ENCODE measurements at places on chromosomes 6 and 20.
A peak's percentile ranks its signal among the peaks of the same experiment; 100 is the strongest.

DNA sequence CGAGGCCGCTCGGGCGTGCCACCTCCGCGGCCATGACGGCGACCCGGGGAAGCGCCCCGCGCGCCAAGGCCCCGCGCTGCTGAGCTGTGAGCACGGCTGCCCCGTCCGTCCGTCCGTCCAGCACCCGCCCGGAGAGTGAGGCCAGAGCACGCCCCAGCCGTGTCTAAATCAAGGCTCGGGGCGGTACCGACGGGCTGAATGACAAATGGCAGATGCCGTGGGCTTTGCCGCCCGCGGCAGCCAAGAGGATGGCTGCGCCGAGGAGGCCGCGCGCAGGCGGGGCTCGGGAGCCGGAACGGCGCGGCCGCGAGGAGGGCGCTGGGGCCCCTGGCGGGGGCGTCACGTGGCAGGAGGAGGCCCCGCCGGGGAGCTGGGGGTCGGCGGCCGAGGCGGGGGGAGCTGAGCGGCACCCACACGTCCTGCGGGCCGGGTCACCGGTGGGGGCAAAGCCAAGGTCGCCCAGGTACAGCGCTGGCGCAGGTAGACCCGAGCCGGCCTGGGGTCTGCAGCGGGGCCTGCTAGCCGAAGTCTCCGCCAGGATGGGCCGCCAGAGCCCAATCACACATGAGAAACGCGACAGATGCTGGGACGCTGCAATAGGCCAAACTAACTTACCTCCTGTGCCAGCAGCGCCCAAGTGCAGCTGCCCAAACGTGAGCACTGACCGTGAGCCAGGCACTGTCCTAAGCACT is at the start of gene PLAGL1:
Gene PLAGL1 (minus strand): TSS at position 140 of the 692 bp plus-strand sequence. CDS start 60,123 bp downstream, outside the sequence.
- peak; percentile 89 for DNase-seq

DNA sequence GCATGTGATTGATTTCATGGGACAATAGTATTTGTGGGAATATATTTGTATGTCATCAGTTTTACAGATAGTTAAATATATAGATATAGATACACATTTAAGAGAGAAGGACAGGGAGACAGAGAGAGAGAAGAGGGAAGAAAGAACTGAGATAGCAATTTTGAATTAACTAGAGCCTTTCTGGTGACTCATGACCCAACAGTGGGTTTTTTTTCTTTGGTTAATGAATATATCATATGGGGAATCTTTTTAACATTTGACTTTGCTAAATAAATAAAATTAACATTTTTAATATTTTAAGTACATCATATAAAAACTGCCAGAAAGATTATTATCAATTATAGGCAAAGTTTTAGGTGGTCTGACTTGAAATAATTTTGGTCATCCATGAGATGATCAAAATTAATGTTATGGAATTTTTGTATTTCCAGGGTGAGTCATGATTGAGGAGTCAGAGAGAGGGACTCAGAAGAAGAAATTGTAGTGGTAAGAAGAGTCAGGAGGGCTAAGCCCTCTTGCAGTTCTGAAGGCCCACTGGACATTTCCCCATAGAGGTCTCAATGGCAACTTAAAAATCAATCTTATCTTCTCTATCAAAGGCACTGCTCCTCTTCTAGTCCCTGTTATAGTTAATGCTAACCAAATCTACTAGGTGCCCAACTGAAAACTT is 508.1 kb upstream of the MAP3K7 start:
- DNase-seq = no peak

- DNase-seq = no peak
These were observed 6.5 kb downstream of the PLEKHG1 start for GRCh38 chr6:150606168-150606591.

- DNase-seq = no peak
These were observed 145.1 kb downstream of the KIF16B start for GRCh38 chr20:16428112-16428511.

GRCh38 chr6:118044275-118044674 is 137.2 kb downstream of the SLC35F1 start:
- no peak for DNase-seq

DNA sequence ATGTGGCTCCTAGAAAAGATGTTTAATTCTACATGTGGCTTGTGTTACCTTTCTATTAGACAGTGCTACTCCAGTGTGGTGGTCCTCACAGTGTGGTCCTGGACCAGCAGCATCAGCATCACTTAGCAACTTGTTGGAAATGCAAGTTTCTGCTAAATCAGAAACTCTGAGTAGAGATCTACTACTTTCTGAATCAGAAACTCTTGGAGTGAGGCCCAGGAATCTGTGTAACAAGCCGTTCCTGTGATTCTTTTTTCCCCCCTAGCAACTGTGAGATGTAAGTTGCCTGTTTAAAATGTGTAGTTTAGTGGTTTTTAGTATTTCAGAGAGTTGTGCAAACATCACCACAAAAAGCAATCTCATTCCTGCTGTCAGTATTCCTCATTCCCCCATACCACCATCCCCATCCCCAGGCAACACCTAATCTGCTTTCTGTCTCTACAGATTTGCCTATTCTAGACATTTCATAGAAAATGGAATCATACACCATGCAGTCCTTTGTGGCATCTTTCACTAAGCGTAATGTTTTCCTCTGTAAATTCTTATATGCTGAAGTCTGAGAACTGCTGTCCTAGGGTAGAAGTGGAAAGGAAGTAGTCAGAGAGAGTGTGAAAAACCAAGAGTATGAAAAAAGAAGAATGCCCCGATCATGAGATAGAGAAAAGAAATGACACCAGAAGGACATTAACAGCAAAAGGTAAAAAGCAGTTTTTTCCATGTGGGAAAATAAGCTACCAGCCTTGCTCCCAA is 18.9 kb upstream of the BTBD9 start:
- no peak for DNase-seq

DNA sequence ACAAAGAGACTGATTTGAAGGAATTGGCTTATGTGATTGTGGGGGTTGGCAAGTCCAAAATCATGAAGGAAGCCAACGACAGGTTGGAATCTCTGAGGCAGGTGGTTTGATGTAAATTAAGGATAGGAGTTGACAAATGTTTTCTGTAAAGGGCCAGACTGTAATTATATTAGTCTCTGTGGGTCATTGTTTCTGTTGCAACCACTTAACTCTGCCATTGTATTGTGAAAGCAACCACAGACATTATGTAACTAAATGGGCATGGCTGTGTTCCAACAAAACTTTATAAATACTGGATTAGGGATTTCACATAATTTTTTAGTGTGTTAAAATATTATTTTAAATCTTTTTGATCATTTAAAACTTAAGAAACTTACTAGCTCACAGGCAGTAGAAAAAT is 199.2 kb upstream of the MYLIP start:
- DNase-seq = no peak

Measured in right cardiac atrium (tissue), 5 donors.